Placental pericyte (primary cell): ENCODE measurements at places on chromosomes 4 and X. TPM values are rescaled to one million over a fixed set of nuclear protein-coding genes. Genes with fewer than 3 reads are reported as not detected.

MAGEA12 gene
- not detected in 2 replicates for total RNA-seq

PABPC1L2A gene
- total RNA-seq = not detected in 2 replicates

XAGE1A gene
- not detected in 2 replicates for total RNA-seq

FAM149A gene
- total RNA-seq = 0.88 and 2.4 TPM in 2 replicates

IGFBP7 gene
- total RNA-seq = 311 and 330 TPM in 2 replicates

DGAT2L6 gene
- not detected in 2 replicates for total RNA-seq

JCHAIN gene
- 2.6 TPM in 1 of 2 replicates, not detected in the other for total RNA-seq

KLHL34 gene
- 0.14 TPM in 1 of 2 replicates, not detected in the other for total RNA-seq

SOD3 gene
- 18.9 and 69.4 TPM in 2 replicates for total RNA-seq

FAAH2 gene
- 0.14 and 0.44 TPM in 2 replicates for total RNA-seq

GPR34 gene
- total RNA-seq = 0.14 TPM in 1 of 2 replicates, not detected in the other

DRD5 gene
- total RNA-seq = not detected in 2 replicates

TLR2 gene
- total RNA-seq = 0.22 and 0.29 TPM in 2 replicates

NLRP2B gene
- not detected in 2 replicates for total RNA-seq
